ENCODE measurements at places on chromosomes 7 and 10.

GRCh38 chr7:143914938-143915652, 13.1 kb upstream of the TCAF1 start:
- no peak for DNase-seq

DNA sequence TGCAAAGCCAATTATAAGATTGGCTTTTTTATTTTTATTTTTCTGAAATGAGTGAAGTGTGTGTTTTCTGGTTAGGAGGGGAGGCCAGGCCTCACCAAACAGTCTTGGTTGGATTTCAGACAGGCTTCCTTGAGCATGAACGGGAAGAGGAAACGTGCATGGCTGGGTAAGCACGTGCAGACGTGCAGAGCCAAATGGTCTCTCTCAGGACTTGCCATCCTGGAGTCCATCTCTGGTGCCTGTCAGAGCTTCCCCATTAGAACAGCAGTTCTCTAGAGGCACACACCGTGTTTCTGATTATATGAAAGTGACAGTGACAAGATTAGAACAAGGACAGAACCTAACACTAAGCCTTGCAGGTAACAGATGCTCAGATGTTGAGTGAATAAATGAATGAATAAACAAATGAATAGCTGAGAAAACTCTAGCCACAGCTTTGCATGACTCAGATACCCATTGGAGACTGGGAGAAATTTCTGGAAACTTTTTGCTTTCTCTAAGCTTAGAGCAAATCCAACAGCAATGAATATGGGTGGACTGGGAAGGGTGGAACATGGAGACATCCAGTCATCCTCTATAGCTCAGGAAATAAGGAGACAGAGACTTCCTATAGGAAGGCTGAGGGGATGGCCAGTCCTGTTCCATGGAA, 11.8 kb upstream of the CALD1 start:
- DNase-seq, result no peak

DNA sequence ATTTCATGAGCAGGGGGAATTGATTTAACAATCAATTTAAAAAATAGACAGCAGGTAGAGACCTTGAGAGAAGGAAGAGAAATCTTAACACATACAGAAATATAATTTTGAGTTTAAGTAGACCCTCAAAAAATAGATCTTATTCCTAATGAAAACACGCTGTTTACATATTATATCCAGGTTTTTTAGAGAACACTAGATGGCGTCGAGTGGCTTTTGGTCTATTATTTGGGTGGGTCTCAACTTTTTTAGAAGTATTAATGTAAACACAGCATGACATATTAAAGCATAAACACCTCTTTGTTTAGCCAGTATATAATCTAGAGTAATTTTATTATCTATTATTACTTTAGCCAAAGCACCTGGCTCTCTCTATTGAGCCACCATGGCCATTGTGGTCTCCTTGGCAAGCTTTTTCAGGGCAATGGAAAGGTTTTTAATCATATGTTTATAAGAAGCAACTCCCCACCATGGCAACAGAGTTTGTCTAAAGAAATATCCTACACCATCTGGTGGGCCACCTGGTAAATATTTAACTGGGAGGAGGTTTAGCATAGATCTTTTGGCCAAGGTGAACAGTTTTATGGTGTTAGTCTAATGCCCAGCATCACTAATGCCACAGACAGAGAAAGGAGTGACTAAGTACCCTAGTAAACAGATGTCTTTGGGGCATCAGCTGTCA, 59.7 kb upstream of the PRSS1 start:
- no peak for DNase-seq

GRCh38 chr10:81874875-81875466, at the start of gene NRG3:
Gene NRG3 (plus strand): TSS chr10:81875194.
- peak; percentile 25 for DNase-seq

DNA sequence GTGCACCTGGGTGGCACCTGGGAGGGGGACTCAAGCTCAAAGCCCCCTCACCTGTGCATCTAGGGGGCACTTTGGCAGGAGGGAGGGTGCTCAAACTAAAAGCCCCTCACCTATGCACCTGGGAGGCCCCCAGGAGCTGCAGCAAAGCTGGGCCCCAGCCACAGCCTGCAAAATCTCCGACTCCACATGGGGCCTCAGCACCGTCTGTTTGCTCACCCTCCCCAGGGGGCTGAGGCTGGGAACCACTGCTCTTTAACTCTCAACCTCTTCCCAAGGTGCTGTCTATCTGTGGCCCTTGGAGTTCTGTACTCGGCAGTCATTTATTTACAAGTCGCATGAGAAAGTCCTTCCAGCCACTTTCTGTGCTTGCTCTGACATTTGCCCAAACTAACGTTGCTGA, 458.4 kb downstream of the DNAJB6 start:
- no peak for DNase-seq

GRCh38 chr7:42910306-42910705, 1.6 kb downstream of the C7orf25 start:
- peak; percentile 33 for DNase-seq

DNA sequence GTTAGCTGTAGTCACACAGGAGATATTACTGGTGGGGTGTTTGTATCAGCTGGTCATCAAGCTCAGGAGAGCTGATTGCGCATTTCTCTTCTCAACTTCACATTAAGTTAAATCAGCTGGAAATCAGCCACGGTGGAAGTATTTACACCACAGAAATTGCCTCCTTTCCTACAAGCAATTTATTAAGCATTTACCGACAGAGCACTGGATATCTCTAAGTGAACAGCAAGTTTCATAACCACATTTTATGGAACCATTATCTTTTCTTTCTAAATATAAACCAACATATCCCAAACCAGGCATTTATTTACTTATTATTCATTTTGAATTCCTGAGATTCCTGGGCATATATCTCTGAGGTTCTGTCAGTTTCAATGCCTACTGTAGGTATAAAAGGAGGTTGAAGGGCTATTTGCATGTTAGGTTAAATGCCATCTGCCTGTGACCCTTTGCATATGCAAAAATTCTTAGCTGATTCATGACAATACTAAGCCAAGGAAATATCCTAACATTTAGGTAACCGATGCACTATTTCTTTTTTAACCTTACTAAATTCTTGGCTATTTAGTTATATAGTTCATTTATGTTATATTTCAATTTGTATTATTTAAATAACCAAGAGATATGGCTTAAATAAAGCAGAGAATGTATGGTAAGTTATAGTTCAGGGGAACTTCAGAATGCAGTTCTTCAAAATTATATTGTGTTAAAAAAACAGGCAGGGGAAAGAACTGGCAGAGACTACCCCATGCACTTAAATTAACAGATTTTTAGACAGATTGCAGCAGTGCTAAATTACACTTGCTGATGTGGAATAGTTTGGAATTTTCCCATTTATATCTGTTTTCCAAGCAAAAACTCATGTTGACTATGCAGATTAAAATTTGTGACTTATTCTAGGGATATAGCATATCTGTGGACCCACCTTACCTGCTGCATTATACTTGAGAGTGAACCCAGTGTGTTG, 56.8 kb downstream of the DYNC1I1 start:
- DNase-seq, result no peak

DNA sequence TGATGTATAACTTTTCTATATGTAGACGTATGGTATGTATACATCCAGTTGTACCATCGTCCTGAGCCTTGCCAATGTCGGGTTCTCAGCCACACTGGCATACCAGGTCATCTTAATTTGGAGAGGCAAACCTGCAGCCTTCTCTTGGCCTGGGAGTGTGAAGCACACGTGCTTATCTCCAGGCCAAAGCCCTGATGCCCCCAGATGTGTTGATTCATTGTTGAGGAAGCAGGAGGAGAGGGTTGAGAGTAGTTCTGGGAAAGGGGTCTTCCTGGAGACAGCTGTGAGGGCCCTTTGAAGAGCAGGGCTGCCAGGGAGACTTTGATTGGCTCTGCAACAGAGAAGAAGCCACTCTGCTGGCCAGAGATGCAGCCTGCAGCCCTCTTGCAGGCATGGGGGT, 155.6 kb downstream of the ARHGAP21 start:
- DNase-seq, result no peak

- DNase-seq, result no peak
Observed at GRCh38 chr7:8141070-8141469, 120.9 kb downstream of the ICA1 start.

- no peak for DNase-seq
Observed at GRCh38 chr10:126563361-126563760, 107.1 kb downstream of the C10orf90 start.

- no peak for DNase-seq
Observed at GRCh38 chr7:128167791-128168666, 73.0 kb upstream of the LEP start.

DNA sequence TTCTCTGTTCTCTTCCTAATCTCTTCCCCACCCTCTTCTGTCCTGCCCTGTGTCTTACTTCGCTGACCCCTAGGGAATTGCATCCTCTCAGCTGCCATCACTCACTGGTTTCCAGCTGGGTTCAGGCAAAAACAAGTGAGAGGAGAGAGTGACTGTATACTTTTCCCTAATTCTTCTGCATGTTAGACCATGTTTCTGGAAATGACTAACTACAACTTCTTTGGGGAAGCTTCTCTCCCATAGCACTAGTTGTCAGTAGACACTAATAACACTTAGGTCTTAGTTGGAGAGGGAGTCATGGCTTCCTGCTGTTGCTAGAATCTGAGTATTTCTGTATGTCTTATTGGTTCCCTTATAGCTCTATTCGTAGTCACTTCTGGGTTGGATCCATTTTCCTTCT, 299.0 kb upstream of the FZD1 start:
- DNase-seq, result no peak

DNA sequence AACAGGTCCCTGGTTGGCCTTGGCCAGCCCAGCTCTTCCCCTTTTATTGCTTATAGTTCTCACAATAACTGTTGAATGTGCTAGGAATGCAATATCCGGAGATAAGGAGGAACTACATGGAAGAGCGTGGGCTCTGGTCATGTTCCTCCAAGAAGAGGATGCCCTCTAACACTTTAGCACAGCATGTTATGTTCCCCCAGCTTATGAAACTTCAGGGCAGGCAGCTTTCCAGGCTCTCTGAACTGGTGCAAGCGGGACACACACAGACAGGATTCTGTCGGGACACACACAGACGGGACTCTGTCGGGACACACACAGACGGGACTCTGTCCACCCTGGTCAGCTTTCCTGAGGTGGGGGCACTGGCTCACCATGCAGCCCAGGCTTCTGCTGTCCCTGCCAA, 141.6 kb downstream of the PKD1L1 start:
- DNase-seq, result no peak

DNA sequence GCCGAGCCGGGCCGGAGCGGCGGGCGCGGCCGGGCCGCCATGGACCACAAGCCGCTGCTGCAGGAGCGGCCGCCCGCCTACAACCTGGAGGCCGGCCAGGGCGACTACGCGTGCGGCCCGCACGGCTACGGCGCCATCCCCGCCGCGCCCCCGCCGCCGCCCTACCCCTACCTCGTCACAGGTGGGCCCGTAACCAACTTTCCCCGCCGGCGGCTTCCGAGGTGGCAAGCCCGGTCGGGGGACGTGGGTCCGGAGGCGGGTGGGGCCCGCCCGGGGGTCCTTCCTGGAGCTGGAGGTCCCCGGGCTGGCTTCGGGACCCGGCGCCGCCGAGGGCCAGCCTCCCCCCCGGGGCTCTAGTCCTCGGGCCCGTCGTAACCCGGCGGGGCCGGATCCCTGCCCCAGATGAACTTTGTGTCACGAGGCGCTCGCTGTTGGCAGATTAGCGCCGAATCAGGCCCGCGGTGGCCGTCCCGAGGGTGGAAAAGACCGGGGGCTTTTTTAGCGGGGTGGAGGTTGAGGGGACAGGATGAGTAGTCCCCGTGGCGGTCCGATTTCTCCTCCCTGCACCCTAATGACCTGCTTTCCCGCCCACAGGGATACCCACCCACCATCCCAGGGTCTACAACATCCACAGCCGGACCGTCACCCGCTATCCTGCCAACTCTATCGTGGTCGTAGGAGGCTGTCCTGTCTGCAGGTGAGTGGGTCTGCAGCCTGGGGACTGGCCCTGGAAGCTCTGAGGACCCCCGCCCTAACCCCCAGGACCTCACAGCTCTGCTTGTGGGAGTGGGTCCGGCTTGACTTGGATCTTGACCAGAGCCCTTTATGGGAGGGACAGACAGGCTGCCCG, 496 bp downstream of the BRI3 start:
- peak; percentile 39 for DNase-seq

GRCh38 chr7:100895701-100895955, at the start of gene ACHE:
Gene ACHE (minus strand): TSS chr7:100895888. CDS start chr7:100894232, 1,656 bp downstream.
- DNase-seq, result no peak

GRCh38 chr10:23198940-23199767, 7.0 kb downstream of the PTF1A start:
- DNase-seq, result no peak

- DNase-seq, result no peak
Observed at GRCh38 chr7:135154734-135155133, 6.9 kb downstream of the TMEM140 start.

GRCh38 chr7:80231707-80232106, 97.1 kb downstream of the GNAI1 start:
- DNase-seq, result no peak

DNA sequence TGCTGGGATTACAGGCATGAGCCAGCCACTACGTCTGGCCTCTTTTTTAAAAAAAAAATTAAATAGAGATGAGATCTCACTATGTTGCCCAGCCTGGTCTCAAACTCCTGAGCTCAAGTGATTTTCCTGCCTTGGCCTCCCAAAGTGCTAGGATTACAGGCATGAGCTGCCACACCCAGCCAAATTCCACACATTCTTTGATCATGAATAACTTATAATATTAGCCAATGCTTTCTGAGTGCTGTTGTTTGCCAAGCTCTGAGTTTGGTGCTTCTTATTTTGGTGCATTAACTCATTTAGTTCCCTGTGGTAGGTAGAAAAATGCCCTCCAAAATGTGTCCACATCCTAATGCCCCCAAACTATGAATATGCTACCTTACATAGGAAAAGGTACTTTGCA, 47.2 kb upstream of the MKI67 start:
- no peak for DNase-seq

- DNase-seq, result no peak
Observed at GRCh38 chr7:1225441-1226185, 7.1 kb upstream of the UNCX start.

DNA sequence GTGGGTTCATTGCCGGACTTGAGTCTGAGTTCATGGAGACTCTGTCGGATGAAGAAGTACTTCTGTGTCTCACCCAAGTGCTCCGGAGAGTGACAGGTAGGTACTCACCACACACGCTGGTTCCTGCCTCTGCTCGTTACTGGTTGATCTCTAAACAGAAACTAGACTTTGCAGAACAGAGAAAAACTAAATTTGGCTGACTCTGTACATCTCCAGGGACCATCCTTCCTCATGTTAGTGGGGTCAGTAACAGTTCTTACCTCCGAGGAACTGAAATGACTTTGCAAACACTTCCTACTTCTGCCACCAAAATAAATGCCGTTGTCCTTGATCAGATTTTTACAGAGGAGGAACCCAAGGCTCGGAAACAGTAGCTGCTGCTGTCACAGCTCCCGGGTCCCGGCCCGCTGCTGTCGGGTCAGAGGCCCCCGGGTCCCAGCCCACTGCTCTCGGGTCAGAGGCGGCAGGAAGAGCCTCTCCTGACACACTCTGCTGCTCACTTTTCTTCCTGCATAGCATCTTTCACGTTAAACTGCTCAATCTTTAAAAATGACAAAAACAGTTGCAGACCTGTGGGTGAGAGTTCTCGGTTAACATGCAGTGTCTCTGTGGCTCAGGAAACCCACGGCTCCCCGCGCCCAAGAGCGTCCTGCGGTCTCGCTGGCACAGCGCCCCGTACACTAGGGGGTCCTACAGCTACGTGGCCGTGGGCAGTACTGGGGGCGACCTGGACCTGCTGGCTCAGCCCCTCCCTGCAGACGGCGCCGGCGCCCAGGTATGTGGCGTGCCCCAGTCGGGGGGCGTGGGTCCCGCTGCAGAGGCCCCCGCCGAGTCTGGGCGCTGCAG, 4.8 kb upstream of the MTG1 start:
- no peak for DNase-seq

- no peak for DNase-seq
Observed at GRCh38 chr10:22846294-22846693, 81.6 kb upstream of the ARMC3 start.

GRCh38 chr10:118258285-118258684, 83.8 kb downstream of the FAM204A start:
- no peak for DNase-seq

- DNase-seq, result no peak
Observed at GRCh38 chr10:132183046-132183445, 3.7 kb upstream of the DPYSL4 start.

All from midbrain (tissue), 1 donor.